Fibroblast of skin of left quadriceps (primary cell): ENCODE measurements at places on chromosomes 13 and 19.

- DNase-seq = peak; percentile 63
Measured at GRCh38 chr19:47713046-47714021, at the start of gene EHD2. Gene EHD2, plus strand, starts transcription at chr19:47713422. Its CDS starts 3,191 bp downstream, at chr19:47716613.

DNA sequence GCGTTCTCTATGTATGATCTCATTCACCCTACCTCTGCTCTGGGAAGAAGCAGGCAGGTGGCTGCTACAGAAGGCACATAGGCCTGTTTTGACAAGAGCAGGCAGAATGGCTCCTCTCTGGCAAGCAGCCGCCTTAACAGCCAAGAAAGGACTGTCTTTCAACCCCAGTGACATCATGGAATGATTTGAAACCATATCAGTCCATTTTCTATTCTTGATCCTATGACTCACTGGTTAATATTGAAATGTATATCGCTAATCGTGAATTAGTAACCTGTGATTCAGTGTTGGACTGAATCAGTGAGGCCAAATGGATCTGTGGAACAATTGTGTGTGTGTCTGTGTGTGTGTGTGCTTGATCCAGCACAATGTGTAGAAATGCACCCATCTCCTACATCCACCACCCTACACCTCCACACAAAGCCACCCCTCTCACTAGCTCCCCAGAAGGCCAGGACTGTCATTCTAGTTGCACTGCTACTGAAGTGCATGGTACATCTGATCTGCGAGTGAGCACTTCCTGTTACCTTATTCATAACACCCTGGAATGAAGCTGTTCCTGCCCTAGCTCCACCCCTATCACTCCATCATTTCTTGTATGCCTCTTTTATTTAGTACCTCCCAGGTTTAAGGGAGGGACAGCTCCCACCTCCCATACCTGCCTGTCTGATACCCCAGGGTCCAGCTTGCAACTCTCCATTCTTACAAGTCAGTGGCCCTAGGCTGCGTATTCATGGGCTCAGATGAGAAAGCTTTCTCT lies 460.0 kb downstream of the FOXO1 start:
- no peak for DNase-seq

GRCh38 chr13:110280231-110280813 lies 26.6 kb downstream of the COL4A1 start:
- no peak for DNase-seq

GRCh38 chr19:48867746-48868113 lies 687 bp downstream of the PLEKHA4 start:
- DNase-seq = no peak

GRCh38 chr19:1064661-1065605 lies 2.0 kb upstream of the ARHGAP45 start:
- DNase-seq = no peak
